Naive thymus-derived CD8-positive, alpha-beta T cell (primary cell): ENCODE measurements at places on chromosomes 1 and 21. TPM values are rescaled to one million over a fixed set of nuclear protein-coding genes. Genes with fewer than 3 reads are reported as not detected.

Gene LRRIQ3
- total RNA-seq = 2.0 TPM

Gene CBS
- 0.18 TPM for total RNA-seq

Gene COL9A2
- 5.2 TPM for total RNA-seq

Gene FGR
- total RNA-seq = 2.0 TPM

Gene TSSK3
- total RNA-seq = 3.7 TPM

Gene BEND5
- 12.8 TPM for total RNA-seq

Gene S100B
- 73.4 TPM for total RNA-seq

Gene HIVEP3
- 6.3 TPM for total RNA-seq

Gene LDLRAD1
- total RNA-seq = not detected

Gene ANKRD35
- total RNA-seq = not detected

Gene GUCA2B
- total RNA-seq = not detected

Gene MIB2
- total RNA-seq = 122 TPM

Gene FRRS1
- total RNA-seq = 0.55 TPM

Gene IL22RA1
- total RNA-seq = not detected

Gene PROX1
- total RNA-seq = not detected

Gene GBP2
- total RNA-seq = 151 TPM
